ENCODE measurements at places on chromosomes 6 and 20.

DNA sequence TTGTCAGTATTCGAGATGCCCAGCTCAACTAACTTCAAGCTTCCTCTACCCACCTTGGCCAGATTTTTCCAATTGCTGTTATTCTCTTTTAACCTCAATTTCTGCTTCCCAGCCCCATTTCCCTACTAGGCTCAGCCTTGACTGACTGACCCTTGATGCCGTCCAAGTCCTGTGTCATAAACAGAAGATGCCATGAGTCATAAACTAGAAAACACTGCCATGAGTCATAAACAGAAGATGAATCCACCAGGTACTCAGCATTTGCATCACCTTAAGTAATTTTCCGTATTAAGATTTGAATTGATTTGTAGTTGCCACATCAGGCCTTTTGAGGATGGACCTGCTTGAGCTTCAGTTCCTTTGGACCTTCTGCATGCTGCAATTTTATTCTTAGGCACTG lies 123.8 kb downstream of the FAM83B start:
- DNase-seq, result no peak

DNA sequence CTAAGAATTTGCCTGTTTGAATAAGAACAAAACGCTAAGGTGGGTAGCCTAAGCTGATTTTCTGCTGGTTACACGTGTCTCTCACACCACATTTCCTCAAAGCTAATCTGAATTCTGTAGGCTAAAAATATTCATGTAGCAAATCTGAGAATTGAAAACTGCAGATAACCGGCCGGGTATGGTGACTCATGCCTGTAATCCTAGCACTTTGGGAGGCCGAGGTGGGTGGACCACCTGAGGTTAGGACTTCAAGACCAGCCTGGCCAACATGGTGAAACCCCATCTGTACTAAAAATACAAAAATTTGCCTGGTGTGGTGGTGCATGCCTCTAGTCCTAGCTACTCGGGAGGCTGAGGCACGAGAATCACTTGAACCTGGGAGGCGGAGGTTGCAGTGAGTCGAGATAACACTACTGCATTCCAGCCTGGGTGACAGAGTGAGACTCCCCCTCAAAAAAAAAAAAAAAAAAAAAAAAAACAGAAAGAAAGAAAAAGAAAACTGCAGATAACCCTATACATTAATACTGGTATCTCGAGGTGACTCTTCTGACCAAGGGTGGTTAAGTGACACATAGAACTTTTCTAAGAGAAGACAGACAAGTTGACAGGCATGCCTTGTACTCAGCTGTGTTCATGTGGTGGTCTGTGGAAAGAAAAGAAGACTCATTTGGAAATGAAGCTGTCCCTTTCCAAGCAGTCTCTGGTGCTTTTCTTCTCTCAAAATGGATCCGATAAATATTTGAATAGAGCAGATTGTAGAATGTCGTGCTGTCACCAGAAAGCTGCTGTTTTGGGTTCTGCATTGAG lies 24.7 kb upstream of the ASXL1 start:
- peak; percentile 71 for DNase-seq

DNA sequence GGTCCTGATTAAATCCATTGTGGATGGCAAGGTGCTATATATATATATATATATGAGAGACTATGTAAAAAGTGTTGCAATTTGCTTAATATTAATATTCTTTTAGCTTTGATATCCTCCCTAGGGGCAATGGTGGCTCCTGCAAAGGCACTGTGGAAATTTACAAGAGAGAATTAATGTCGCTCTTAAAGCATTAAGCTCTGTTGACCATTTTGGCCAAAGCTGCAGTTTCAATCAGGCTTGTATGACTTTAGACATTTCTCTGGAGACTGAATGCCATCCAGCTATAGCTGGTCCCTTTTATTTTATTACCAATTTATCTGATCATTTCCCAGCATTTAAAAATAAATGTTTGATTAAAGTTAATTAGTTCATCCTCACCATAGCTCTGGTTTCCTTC lies 155.3 kb downstream of the JARID2 start:
- DNase-seq, result no peak

DNA sequence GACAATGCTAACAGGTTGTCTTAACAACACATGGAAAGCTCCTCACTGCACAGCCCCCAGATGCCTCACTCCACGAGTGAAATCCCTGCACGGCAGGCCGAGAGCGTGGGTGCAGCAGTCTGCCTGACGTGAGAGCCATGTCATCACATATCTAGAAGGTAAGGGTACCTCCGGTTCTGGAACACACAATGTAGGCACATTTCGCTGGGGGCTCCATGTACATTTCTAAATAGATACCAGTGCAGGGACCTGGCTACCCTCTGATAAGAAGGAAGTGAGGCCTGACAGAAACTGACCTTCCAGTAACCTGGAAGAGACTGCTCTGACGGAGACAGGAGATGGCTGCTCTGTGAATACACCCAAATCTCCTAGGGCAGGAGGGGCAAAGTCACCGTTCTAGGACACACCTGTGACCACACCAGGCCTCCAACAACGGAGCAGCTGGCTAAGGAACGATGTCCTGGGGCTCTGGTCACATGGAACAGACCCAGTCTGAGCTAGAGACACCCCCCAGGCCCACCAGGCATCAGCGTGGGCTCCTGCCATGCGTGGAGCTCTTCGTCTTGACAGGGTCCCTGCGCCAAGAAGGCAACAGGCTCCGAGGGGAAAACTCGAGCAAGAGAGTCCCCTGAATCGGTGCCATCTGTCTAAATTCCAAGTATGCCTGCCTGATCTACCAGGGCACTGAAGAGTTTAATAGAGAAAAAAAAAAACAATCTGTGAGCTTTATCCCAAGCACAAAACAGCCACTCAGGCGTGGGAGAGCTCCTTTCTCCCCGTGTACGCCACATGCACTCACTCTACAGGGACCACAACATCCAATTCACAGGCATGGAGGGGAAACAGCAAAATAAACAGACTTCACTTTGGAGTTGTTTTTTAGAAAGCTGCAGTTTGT lies 27.5 kb downstream of the RNASET2 start:
- peak; percentile 37 for DNase-seq

DNA sequence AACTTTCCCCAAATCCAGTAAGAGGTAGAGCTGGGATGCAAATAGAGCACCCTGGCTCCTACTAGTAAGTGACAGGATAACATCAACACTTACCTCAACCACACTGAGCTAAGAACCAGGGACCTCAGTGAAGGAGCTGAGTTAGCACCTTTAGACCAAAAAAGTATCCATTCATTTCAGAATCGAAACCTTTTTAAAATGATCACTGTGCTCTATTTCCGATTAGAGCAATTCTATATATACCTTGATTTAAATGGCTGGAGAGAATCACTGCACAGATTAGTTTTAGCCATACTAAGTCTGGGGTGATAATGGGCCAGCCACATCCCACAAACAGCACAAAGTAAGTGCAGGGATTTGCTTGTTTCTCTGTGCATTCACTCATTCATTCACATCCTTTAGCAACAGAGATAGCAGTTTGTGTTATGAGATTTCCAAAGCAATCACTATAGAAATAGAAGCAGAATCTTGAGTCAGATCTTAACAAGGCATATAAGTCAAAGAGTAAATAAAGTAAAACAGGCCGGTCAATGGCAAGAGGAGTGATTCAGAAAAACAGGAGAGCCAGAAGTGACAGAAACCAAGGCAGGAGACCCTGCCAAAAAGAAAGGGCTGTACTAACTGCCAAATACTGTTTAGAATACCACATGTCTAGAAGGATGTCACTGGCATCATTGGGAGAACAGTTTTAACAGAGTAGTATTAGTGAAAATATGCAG lies 136.3 kb downstream of the KIF13A start:
- no peak for DNase-seq

DNA sequence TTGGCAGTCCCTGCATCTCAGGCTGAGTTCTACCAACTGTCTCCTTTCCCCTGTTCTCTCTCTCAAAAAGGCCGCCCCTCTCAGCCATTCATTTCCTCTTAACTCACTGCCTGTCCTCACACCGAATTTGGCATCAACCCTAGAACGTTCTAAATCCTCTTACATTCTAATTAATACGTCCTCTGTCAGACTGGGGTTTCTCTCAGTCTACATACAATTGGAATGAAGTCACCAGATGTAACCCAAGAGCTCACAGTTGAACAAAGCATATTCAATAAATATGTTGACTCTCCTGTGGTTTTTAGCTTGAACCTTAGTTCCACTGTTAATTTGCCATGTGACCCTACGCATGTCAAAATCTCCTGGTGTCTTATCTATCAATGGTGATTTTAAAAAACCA lies 269.6 kb downstream of the CLIC5 start:
- no peak for DNase-seq

- DNase-seq, result no peak
Observed at GRCh38 chr20:61317966-61318530, 66.0 kb downstream of the CDH4 start.

GRCh38 chr6:109695468-109695867 lies 4.4 kb downstream of the FIG4 start:
- no peak for DNase-seq

GRCh38 chr6:133130863-133131262 lies 110.3 kb upstream of the EYA4 start:
- no peak for DNase-seq

DNA sequence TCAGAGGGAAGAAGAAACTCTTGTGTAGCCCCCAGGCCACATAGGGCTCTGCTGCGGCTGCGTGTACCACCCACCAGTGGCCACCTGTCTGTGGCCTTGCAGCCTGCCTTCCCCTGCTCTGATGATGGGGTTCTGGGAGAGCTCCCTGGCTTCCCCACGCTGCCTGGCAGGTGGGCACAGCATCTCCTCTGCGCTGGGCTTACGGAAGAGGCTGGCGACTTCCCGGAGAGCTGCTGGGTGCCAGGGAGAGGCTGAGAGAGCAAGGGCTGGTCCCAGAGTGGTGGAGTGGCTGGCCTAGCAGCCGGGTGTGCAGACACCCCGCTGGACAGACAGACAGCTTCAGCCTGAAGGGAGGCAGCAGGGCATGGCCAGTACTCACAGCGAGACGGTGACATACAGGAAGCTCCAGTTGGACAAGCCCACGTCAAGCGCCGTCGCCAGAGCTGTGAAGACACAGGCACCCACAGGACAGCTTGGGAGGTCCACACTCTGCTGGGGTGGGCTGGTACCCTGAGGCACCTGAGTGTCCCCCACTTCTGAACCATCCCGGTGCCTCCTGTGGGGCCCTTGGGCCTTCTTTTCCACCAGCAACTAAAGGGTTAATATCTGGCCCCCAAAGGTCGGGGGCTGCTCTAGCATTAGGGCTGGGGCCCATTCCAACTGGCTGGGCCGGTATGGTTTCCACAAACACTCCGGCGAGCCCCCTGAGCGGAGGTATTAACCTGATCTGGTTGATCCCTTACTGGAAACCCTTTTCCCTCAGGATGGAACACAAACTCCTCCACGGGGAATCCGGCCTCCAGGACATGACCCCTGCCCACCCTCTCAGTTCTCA lies 48.1 kb upstream of the CDH22 start:
- no peak for DNase-seq

DNA sequence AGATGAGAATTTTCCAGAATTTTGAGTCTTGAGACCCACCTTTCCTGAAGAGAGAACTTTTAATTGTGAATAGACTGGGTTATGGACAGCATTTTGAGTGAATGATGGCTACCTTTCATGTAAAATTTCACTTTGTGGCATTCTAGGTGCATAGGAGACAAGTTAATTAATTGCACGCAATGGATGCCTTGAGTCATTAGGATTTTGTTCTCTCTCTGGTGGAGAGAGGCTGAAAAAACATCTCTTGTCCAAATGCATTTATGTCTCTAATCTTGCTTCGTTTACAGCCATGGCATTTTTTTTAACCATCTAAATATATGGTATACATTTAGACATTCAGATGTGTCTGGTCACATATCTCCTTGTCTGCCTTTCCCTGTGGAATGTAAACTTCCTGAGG lies 3.1 kb downstream of the RHAG start:
- no peak for DNase-seq

DNA sequence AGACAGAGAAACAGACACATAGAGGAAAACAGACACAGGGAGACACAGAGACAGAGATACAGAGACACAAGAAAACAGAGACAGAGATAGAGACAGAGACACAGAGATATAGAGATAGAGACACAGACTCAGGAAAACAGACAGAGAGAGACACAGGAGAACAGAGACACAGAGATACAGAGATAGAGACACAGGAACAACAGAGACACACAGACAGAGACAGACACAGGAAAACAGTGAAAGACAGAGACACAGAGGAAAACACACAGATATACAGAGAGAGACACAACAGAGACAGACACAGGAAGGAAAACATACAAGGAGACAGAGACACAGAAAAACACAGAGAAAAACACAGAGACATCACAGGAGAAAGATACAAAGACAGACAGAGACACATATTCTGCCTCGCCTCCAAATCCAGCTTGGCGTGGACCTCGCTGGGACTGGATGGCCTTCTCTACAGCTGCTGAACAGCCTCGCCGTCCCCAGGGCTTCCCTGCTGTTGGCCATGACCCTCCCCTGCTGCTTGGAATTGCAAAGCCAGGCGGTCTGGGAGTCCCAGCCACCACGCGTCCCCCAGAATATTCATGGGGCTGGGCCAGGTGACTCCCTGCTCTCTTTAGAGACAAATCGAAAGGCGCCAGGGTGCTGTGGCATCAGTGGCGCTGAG lies 36.8 kb downstream of the NTSR1 start:
- no peak for DNase-seq

GRCh38 chr20:62030357-62030756 lies 35.3 kb downstream of the TAF4 start:
- DNase-seq, result no peak

DNA sequence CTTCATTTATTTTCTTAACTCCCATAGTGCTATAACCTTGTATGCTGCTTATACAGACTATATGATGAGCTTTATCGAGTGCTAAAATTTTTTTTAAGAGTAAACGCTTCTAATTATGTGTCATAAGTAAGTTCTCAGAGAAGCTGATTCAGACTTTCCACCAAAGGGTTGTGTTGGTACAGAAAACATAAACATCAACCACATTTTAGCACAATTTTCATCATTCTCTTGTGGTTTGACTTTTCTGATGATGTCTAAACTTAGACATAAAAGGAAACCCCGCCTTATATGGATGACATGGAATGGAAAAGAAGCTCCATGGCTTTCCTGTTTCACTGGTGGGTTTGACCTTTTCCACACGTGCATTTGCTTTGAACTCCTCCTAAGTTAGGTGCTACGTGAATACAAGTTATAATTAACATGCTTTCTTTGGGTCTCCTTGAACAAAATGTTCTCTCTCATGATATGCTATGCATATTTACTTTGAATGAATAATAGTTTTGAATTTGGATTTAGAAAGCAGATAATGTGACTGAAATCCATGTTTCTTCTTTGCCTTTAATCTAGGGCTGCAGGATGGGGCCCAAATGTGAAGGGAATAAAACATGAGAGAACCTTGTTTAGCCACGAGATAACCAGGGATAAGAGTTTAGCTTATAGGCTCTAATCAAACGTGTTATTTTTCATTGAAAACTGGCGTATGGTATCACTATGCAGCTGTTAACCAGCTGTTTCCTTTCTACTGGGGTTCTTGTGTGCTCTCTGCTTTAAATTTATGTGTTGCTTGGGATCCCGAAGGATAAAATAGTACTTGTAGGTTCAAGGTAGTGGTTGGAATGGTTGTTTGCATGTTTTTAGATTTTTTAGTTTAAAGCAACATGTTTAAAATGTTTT lies 127.1 kb upstream of the AHI1 start:
- peak; percentile 46 for DNase-seq
